ENCODE measurements at places on chromosomes 7 and 10. TPM values are rescaled to one million over a fixed set of nuclear protein-coding genes. Genes with fewer than 3 reads are reported as not detected.

MACC1 gene
- not detected for total RNA-seq

FAM180A gene
- 5.5 TPM for total RNA-seq

CTBP2 gene
- total RNA-seq = 84.5 TPM

FAM25A gene
- not detected for total RNA-seq

- H3K36me3 ChIP-seq = no peaks in the 10 kb centered on the region
- peak; percentile 58 for DNase-seq
- H3K4me1 ChIP-seq = peaks cover 97% of the 10 kb centered on the region
Measured at GRCh38 chr10:77392236-77392721, 245.3 kb downstream of the KCNMA1 start.

GRCh38 chr7:149850007-149850594, 11.9 kb downstream of the ZNF862 start:
- no peak overlapping the region for H3K27ac ChIP-seq
- H3K4me1 ChIP-seq = peaks cover 13% of the 10 kb centered on the region
- 0 out of 2 replicates have a peak, but pooled peaks cover 5% of the 10 kb centered on the region for H3K36me3 ChIP-seq
- no peaks in the 10 kb centered on the region for H3K27me3 ChIP-seq
- no peak overlapping the region for H3K4me3 ChIP-seq
- DNase-seq = no peak

DNA sequence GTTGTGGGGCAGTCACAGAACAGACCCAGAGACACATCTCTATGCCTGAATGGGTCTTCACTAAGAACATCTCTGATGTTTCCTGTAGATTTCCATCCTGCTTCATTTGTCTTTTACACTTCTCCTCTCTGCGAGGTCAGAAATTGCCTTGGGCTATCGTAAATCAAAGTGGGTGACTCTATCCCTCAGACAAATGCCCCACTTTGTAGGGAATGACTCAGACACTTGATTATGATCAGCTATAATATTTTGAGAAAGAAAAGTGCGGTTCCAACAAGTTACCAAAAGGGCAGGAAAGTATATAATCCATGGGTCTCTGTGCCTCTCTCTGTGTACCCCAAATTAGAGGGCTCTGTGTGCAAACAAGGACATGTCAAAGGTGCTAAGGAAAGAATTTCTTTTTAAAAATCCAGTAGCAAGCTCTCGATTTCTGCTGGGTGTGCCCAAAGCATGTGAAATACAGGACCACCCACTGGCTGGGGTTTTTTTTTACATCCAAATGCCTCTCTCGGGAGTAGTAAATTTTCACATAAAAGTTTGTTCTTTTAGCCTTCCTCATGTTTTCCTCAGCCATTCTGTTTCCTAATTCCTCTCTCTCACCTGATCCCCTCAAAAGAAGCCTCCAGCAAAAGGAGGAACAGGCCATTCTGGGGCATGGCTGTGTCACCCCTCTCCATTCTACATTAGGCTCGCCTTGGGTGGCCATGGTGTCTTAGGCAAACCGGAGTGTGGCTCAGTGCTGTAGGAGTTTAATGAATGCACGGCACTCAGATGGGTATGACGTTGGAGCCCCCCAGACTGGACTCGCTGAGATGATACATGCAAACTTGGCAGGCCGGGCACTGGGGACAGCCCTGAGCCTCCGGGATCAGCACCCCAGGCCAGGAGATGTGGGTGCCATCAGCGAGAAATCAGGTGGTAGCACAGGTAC, 6.3 kb upstream of the OPN4 start:
- H3K27ac ChIP-seq = peak overlapping the region; percentile 32
- peak overlapping the region; percentile 54 for H3K4me3 ChIP-seq
- DNase-seq = peak; percentile 90
- H3K27me3 ChIP-seq = peaks cover 8% of the 10 kb centered on the region

DNA sequence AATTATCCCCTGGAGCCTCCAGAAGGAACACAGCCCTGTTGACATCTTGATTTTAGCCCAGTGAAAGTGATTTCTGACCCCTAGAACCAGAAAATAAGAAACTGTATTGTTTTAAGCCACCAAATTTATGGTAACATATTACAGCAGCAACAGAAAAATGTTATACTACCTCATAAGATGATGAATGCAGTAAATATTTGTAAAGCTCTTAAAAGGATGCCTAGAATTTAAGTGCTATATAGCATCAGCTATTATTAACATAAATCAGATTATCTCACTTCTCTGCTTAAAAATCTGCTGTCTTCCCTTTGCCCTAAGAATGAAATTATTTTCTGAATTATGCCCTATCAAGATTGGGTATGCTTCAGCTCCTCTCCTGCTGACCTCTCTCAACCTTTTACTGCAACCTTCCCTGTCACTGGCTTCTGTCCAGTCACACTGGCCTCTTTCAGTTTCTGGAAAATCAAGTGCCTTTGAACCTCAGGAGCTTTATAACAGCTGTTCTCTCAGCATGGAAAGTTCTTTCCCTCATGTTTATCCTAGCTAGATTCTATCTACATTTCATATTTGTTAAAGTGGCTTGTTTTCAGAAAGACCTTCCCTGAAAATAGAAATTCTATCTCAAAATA, 78.9 kb downstream of the GPR37 start:
- H3K27me3 ChIP-seq = no peaks in the 10 kb centered on the region
- no peak overlapping the region for H3K27ac ChIP-seq
- H3K36me3 ChIP-seq = no peaks in the 10 kb centered on the region
- H3K4me1 ChIP-seq = no peaks in the 10 kb centered on the region
- no peak overlapping the region for H3K4me3 ChIP-seq
- no peak for DNase-seq

DNA sequence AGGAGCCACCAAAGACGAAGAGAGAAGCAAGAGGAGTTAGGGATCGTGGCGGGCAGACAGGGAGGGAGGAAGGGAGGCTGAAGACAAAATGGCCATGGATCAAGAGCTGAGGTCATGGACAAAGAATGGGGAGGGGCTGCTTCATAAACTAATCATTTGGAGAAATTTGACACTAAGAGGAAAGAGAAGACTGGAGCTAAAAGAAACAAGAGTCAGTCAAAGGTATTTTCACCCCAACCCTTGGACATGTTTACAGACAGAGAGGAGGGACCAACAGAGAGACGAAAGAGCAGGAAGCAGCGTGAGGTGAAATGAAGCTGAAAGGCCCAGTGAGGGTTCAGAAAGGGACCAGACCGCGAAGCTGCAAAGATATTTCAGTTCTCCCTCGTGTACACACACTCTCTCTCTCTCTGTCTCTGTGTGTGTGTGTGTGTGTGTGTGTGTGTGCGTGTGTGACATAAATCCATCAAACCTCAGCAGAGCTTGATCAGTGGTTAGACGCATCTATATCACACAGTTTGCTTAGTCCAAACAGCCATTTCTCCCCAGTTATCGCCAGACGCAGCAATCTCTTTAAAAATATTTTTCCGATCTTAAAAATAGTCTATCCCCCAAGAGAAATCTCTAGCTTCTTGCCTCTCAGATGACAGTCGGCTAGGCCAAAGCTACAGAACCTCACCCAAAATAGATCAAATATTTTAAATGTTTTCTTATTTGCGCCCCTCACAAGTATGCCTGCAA, 12.5 kb upstream of the CALD1 start:
- no peak for DNase-seq
- peaks cover 81% of the 10 kb centered on the region for H3K4me1 ChIP-seq

DNA sequence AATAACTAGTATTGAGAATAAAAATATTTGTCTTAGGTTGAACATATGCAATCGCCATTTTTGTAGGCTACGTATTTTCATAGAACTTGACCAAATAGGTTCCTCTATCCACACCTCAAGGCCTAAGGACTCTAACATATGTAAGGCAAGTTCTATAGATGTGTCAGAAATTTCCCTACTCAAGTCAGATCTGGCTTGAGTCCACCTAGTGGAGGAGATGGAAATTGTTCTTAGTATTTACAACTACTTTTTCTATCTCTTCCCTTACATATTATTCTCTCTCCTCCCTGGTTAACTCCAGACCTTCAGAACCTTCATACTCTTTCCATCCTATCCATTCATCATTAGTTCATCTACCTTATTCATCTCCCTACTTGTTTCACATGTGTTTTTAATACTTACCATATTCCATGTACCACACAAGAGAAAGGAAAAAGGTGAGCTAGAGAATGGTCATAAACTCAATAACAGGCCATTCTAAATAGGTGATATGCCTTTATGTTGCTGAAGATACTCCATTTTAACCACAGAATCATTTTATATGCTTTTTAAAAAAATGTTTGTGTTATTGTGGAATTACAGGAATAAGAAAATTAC, 174.5 kb upstream of the HDAC9 start:
- no peak overlapping the region for H3K27ac ChIP-seq
- no peaks in the 10 kb centered on the region for H3K36me3 ChIP-seq
- peak; percentile 7 for DNase-seq
- peaks cover 7% of the 10 kb centered on the region for H3K27me3 ChIP-seq
- no peak overlapping the region for H3K4me3 ChIP-seq

GRCh38 chr10:13773043-13773442, 186.3 kb downstream of the PRPF18 start:
- peaks cover 95% of the 10 kb centered on the region for H3K4me1 ChIP-seq
- peaks cover 3% of the 10 kb centered on the region for H3K27me3 ChIP-seq
- no peak for DNase-seq
- no peak overlapping the region for H3K4me3 ChIP-seq
- peaks cover 64% of the 10 kb centered on the region for H3K36me3 ChIP-seq

- H3K4me1 ChIP-seq = no peaks in the 10 kb centered on the region
- no peak overlapping the region for H3K27ac ChIP-seq
- no peaks in the 10 kb centered on the region for H3K36me3 ChIP-seq
- H3K4me3 ChIP-seq = no peak overlapping the region
- DNase-seq = no peak
Measured at GRCh38 chr10:11345224-11346054, 266.0 kb downstream of the USP6NL start.

- H3K27me3 ChIP-seq = peaks cover 23% of the 10 kb centered on the region
- no peak overlapping the region for H3K27ac ChIP-seq
- H3K36me3 ChIP-seq = no peaks in the 10 kb centered on the region
- DNase-seq = no peak
Measured at GRCh38 chr10:99506416-99506815, 26.3 kb upstream of the NKX2-3 start.

GRCh38 chr7:135840591-135840990, 92.0 kb upstream of the FAM180A start:
- peaks cover 6% of the 10 kb centered on the region for H3K4me1 ChIP-seq
- no peak for DNase-seq
- no peak overlapping the region for H3K4me3 ChIP-seq
- peaks cover 6% of the 10 kb centered on the region for H3K27me3 ChIP-seq

GRCh38 chr10:132508581-132509443, 28.8 kb upstream of the INPP5A start:
- 0 out of 2 replicates have a peak, but pooled peaks cover 1% of the 10 kb centered on the region for H3K27me3 ChIP-seq
- H3K4me1 ChIP-seq = peaks cover 7% of the 10 kb centered on the region
- DNase-seq = no peak
- no peaks in the 10 kb centered on the region for H3K36me3 ChIP-seq
- H3K4me3 ChIP-seq = no peak overlapping the region
- no peak overlapping the region for H3K27ac ChIP-seq

- no peaks in the 10 kb centered on the region for H3K27me3 ChIP-seq
- DNase-seq = peak; percentile 36
- peak overlapping the region; percentile 91 for H3K4me3 ChIP-seq
- H3K36me3 ChIP-seq = peaks cover 10% of the 10 kb centered on the region
Measured at GRCh38 chr7:106111655-106112117, 426 bp downstream of the SYPL1 start.

DNA sequence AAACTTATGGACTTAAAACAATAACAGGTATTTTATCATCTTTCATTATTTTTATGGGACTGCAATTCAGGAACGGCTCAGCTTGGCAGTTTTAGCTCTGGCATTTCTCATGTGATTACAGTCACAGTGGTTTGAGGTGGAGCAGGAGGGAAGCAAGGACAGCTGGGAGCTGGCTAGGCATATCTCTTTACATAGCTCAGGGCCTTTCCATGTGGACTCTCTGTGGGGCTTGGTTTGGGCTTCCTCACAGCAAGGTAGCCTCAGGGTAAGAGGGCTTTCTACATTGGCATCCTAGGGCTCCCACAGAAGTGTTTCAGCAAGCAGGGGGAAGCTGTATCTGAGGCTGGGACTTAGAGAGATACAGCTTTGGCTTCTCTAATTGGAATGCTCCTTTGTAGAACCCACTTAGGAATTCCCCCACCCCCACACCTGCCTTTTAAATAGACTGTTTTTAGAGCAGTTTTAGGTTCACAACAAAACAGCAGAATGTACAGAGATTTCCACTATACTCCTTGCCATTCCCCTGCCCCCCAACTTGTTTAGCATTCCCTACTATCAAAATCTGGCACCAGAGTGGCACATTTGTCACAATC, 26.6 kb upstream of the SDHAF3 start:
- peaks cover 8% of the 10 kb centered on the region for H3K27me3 ChIP-seq
- no peaks in the 10 kb centered on the region for H3K4me1 ChIP-seq
- no peaks in the 10 kb centered on the region for H3K36me3 ChIP-seq
- H3K4me3 ChIP-seq = no peak overlapping the region
- no peak overlapping the region for H3K27ac ChIP-seq

DNA sequence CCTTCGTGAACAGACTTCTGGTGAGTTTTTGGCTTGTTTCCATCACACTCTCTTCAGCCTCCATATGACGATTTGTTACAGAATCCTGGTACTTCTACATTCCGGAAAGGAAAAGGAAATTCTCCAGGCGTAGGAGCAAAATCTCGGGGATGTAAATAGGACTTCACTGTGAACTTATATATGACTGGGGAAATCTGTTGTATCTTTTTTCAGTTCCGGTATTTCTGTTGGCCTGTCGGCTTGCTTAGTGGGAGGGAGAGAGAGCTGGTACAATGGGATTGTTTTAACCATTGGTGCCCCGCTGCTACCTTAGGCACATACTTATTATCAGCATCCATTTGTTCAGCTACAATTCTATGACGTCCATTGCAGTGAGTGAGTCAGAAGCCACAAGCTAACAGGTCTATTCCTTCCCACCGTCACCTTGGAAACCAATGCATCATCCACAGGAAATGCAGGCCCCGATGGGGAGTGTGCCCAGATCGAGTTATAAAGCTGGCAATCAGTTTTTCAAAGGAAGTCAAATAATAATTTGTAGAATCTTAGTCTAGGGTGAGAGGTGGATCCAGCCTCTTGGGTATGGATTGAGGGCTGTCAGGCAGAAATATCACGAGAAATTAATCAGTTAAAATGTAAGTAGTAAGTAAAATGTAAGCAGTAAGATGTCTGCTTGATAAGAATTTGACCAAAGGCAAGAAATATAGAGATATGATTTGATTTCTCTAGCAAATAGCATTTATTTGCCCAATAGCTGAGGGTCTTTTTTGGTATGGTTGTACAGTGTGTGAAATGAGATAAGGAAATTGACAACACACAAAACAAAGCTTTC, 92.0 kb upstream of the MKLN1 start:
- H3K27ac ChIP-seq = peak overlapping the region; percentile 100
- peaks cover 55% of the 10 kb centered on the region for H3K4me1 ChIP-seq
- DNase-seq = peak; percentile 97
- peak overlapping the region; percentile 77 for H3K4me3 ChIP-seq

DNA sequence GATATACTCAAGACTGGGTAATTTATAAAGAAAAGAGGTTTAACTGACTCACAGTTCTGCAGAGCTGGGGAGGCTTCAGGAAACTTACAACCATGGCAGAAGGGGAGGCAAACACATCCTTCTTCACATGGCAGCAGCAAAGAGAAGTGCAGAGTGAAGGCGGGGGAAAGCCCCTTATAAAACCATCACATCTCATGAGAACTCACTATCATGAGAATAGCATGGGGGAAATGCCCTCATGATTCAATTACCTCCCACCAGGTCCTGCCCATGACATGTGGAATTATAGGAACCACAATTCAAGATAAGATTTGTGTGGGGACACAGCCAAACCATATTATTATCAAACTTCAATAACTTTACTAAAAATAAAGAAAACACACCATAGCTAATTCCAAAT, 30.4 kb upstream of the JAZF1 start:
- peaks cover 3% of the 10 kb centered on the region for H3K27me3 ChIP-seq
- no peak overlapping the region for H3K27ac ChIP-seq
- H3K36me3 ChIP-seq = no peaks in the 10 kb centered on the region
- H3K4me3 ChIP-seq = no peak overlapping the region
- peaks cover 13% of the 10 kb centered on the region for H3K4me1 ChIP-seq
- DNase-seq = no peak

- DNase-seq = peak; percentile 38
- H3K27ac ChIP-seq = peak overlapping the region; percentile 50
- H3K4me1 ChIP-seq = peaks cover 23% of the 10 kb centered on the region
Measured at GRCh38 chr7:7228472-7228871, 46.1 kb downstream of the C1GALT1 start.

Measured in HFFc6 (cell line).